ENCODE measurements at places on chromosomes 13 and 19. TPM values are rescaled to one million over a fixed set of nuclear protein-coding genes. Genes with fewer than 3 reads are reported as not detected.

Gene LILRA5
- total RNA-seq: not detected

Gene FNDC3A
- 24.2 TPM for total RNA-seq

Gene CLPTM1
- total RNA-seq: 184 TPM

Gene SERPINE3
- not detected for total RNA-seq

Gene ZNF737
- 0.09 TPM for total RNA-seq

Gene GSX1
- not detected for total RNA-seq

Gene GPC6
- 5.7 TPM for total RNA-seq
